ENCODE measurements at places on chromosomes 2 and 18.
A peak's percentile ranks its signal among the peaks of the same experiment; 100 is the strongest.

GRCh38 chr2:169738566-169739229 is 5.1 kb downstream of the KLHL23 start:
- DNase-seq = no peak

DNA sequence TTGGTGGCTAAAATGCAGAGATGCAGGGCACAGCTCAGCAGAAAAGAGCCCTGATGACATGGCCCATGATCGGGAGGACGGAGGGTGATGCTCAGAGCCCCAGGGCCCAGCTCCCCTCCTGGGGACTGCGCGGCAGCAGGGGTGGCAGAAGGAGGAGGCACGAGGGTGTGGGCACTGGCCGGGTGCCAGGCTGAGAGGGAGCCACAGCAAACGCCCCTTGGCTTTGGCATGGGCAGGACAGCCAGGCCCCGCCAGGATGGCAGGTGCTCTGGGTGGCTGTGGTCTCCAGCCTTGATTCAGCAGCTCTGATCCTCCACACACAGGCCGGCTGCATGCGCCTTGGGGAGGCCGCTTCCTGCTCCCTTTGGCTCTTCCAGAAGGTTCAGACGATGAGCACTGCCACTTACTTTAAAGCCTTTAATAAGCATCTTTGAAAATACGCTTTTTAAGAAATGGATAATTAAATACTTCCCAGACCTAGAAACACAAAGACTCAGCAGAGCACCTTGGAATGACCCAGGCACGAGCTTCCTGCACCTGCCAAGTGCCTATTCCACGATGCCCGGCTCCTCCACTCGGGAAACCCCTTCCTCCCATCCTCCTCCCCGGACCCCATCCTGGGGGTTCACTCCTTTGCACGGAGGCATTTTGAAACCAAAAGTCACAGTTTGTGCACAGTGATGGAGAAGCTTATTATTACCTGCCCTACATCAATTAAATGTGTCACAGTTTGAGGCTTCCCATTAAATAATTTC is 78.5 kb upstream of the SNTG2 start:
- DNase-seq = no peak

DNA sequence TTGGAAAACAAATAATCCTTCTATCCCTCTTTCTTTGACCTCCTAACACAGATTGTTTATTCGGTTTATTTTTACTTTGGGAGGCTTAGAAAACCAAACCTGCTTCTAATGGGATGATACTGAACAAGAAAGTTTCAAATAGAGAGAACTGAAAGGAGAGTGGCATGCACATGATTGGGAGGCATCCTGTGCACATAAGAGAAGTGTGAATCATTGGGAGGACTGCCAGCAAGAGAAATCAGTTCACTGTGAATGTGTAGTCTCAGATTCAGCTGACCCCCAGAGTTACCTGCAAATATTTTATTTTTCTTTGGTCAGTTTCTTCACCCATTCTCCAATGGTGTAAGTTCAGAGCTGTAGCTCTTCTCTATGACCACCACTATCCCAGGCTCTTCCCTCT is 1363.2 kb upstream of the ACVR2A start:
- no peak for DNase-seq

- no peak for DNase-seq
These were observed 442.2 kb upstream of the CELF4 start for GRCh38 chr18:38007676-38008330.

DNA sequence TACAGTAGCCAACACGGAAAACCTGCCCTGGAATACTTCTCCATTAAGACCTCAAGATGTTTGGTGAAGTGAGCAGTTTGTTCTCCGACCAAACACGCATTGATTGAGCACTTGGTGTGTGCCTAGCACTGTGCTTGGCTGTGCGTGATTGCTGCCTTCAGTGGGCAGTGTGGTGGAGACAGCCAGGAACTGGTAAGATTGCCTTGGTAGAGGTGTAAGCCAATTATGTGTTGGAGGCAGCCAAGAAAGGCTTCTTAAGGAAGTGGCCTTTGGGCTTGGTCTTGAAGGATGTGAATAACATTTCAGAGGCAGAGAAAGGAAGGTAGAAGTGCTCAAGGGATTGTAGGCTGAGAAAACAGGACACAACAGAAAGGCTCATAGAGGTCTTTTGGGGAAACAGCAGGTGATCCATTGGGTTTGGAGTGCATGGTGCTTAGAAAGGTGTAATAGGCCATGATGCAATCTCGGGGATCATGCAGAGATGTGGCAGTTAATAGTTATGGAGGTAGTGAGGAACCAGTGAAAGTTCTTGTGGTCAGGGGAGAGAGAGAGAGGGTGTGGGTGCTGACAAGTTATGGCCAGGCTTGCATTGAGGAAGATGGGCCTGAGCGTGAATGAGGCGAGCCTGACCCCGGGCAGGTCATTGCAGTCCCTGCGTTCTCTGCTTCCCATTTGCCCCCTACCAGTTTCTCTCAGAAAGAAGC is 6.3 kb downstream of the B3GNT2 start:
- DNase-seq = no peak

- no peak for DNase-seq
These were observed 51.2 kb downstream of the SLC14A2 start for GRCh38 chr18:45666520-45666919.

DNA sequence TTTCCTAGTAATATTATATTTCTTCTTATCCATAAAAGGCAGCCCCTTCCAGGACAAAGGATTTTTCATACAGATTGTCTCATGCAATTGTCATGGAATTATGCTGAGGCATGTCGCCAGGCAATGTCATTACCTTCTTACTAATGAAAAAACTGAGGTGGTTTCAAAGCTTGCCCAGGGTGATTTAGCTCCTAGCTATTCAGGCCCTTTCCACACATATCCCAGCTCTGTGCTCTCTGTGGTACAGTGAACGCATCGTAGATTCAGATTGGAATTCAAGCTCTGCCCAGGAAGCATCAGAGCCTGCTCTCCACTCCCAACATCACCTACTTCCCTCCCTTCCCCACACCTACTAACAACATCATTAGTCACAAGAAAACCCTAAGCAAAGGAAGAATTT is 60.1 kb downstream of the ATP8B1 start:
- DNase-seq = no peak

- DNase-seq = peak; percentile 66
These were observed 431 bp upstream of the CNRIP1 start for GRCh38 chr2:68320118-68320641.

GRCh38 chr2:218959761-218960308 is 369 bp downstream of the CDK5R2 start:
- no peak for DNase-seq

- DNase-seq = no peak
These were observed 154.9 kb upstream of the EPHA4 start for GRCh38 chr2:221726894-221727513.

DNA sequence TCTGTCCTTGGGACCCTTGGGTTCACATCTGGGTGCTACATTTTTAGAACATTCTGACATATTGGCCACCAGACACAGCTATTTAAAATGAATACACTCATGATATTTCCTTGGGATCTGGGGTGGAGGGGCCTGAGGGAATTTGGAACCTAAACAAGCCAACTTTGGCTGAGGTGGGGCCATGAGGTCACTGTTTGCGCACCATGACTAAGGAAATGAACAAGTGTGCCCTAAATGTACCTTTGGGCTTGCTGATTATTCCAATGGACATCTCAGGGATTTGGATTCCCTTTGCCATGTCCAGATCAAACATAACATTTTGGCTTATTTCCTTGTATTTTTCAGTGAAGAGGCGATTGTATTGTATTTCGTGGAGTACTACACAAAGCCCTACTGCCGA is 80.5 kb upstream of the SEC11C start:
- no peak for DNase-seq

- DNase-seq = peak; percentile 82
These were observed 311.4 kb downstream of the PTPRM start for GRCh38 chr18:7878265-7879211.

- DNase-seq = peak; percentile 60
These were observed 2.4 kb upstream of the INHBB start for GRCh38 chr2:120343433-120344105.

DNA sequence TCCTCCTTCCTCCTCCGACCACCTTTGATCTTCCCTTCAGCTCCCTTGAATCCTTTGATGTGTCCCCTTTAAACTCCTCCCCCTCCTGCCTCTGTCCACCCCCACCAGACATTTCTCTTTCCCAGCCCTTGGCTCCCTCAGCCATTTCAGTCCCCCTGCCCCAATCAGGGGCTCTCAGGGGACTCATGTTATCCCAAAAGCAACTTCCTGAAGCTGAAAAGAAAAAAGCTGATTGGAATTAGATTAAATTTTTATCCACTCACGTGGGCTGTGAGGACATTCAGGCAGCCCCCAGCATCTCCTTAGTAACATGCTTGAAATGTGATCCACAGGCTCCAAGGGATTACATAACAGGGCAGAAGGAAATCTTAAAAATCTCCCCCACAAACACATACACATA is 81.3 kb downstream of the NEURL3 start:
- no peak for DNase-seq

DNA sequence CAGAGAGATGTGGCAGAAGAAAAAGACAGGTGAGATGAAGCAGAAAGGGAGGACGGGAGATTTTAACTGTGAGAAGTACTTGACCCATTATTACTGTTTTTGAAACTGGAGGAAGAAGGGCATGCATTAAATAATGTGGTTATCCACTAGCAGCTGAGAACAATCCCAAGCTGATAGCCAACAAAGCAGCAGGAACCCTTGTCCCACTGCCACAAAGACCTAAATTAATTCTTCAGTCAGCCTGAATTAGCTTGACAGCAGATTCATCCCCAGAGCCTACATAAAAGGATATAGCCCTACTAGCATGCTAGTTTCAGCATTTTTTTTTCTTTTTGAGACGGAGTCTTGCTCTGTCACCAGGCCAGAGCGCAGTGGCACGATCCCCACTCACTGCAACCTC is 19.5 kb upstream of the REG3A start:
- no peak for DNase-seq

DNA sequence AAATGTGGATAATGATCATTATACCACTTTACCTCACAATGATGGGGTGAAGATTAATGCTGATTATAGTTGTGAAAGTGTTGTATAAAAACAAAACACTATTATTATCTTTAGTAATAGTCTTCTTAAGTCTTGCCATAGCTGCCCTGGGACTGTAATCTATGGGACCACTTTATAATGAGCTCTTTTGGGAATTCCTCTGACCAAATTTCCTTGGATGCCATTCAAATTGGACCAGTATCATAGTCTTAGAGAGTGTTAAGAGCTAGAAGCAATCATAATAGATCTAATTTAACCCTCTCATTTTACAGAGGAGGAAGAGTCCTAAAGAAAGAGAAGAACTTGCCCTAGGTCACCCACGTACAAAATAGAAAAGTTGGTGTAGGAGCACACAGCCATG is 457.7 kb upstream of the SLC14A2 start:
- no peak for DNase-seq

GRCh38 chr2:197838579-197838978 is 34.2 kb downstream of the PLCL1 start:
- DNase-seq = no peak

GRCh38 chr18:44238911-44239310 is 441.8 kb upstream of the SETBP1 start:
- DNase-seq = no peak

DNA sequence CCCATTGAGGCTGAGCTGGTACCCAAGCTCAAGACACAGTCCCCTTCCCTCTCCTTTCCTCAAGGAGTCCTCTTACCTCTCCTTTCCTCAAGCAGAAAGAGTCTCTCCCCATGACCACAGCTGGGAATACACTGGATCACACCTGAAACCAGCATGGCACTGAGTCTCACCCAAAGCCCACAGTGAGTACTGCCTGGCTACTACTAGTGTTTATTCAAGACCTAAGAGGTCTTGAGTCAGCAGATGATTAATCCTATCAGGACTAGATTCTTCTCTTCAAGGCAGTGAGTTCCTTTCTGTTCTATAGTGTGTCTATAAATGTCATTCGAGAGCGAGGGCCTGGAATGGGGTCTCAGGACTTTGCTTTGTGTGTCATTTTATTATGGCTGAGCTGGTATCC is 111.4 kb downstream of the METTL4 start:
- DNase-seq = no peak

DNA sequence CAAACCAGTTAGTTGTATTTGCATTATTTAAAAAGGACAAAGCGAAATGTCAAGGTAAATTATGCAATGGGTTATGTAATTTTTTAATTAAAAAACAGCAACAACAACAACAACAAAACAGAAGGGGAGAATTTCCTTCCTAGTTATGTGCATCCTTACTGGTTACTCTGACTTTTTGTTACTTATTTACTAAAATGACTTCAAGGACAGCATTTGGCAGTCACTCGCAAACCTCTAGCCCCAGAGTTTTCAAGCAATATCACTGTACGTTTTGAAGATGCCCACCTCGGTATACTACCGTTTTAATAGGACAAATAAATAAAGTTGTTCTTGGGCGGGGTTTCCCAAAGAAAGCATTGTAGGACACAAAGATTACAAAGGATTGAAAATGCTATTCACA is 24.7 kb upstream of the MRO start:
- no peak for DNase-seq

- DNase-seq = no peak
These were observed 74.3 kb upstream of the SLC1A4 start for GRCh38 chr2:64914735-64915509.

DNA sequence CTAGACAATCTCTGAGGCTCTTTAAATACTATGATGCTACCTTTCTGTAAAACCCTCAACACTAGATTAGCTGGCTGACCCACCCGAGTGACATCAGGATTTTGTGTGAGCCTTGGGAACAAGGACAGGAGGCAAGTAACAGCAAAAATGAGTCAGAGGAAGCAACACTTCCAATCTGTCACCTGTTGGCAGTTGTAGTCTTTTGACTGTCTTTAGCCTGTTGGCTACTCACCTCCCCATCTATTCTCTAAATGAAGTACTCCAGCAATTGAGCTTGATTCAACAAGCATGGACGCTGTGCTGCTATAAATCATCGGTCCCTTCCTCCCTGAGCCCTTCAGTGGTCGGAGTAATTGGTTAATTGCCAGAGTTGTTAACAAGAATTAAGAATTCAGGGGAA is 898.7 kb downstream of the BCL11A start:
- DNase-seq = no peak

GRCh38 chr2:31693882-31694281 is 113.1 kb upstream of the SRD5A2 start:
- DNase-seq = no peak

GRCh38 chr2:73594251-73594650 is 48.0 kb downstream of the NAT8 start:
- no peak for DNase-seq

GRCh38 chr2:177338177-177338721 is 54.3 kb upstream of the AGPS start:
- DNase-seq = no peak

- no peak for DNase-seq
These were observed 66.6 kb downstream of the ADNP2 start for GRCh38 chr18:80175451-80176204.

- DNase-seq = no peak
These were observed 257.5 kb upstream of the EPAS1 start for GRCh38 chr2:46039543-46040303.

DNA sequence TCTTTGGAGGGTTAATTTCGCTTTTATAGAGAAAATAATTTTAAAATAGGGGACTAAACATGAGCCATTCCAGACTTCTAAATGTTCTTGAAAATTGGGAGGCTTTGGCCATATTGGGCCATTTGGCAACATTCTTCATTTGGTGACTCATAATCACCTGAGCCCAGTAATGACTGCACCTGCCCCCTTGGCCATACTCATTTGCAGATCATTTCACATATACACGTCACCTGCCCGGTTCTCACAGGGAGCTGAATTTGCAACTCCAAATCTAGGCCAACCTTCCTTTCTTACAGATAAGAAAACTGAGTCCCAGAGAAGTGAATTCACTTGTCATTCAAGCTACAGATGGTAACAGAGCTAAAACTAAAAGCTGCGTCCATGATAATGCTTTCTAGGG is 289.7 kb downstream of the EPHA4 start:
- no peak for DNase-seq
